Activated naive CD4-positive, alpha-beta T cell treated with anti-CD3 and anti-CD28 coated beads, Interleukin-2, amount 50 U/mL, for 16 hours (primary cell): ENCODE measurements at places on chromosomes 13 and 19.

DNA sequence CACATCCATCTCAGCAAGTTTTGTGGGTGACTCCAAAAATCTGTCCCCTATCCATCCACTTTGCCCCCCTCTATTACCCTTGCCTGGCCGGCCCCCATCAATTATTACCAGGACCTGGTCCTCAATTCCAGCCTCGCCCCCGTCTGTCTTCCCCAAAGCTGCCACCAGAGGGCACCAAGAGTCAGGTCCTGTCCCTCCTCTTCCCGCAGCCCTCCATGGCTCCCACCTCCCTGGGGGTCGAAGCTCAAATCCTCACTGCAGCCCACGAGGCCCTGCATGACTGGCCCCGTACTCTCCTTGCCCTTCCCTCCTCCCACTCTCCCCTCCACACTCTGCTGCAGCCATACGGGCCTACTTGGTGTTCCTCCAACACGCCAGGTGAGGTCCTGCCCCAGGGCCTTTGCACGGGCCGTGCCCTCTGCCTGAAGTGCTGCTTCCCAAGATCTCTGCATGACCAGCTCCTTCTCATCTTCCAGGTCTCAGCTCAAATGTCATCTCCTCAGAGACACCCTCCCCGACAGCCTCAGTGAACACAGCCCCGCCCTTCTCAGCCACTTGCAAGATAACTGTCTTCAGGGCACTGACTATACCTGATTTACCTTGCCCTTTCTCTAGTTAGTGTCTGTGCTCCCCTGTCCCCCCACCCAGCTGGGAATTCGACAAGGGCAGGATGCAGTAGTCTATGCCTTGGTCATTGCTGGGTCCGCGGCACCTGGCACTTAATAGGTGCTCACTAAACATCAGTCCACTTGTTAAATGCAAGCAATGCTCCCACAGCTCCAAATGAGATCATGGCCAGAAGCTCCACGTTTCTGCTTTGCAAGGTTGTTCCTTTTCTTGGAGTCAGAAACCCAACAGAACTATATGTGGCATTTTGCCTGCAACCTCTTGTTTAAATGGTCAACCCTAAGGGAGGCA, 16.8 kb upstream of the SEMA6B start:
- peak; percentile 73 for DNase-seq

GRCh38 chr13:30841154-30841553, 64.9 kb upstream of the MEDAG start:
- no peak for DNase-seq

DNA sequence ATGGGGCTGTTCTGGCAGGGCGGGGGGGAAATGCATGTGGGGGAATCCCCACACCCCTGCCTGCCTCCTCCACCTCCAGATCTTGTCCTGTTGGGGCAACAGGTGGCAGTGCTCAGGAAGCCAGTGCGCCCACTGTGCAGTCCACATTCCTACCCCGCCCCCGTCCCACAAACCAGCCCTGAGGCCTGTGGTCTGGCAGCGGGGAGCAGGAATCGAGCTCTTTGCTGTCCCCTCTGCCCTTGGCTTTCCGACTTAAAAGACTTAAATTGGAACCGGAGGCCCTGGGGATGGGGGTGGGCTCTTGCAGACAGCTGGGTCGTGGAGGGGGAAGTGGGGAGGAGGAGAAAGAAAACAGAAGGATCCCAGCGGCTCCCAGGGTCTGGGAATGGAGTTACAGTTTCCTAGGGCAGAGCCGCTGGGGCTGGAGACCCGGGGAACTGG, 4.3 kb downstream of the NANOS3 start:
- DNase-seq, result no peak

DNA sequence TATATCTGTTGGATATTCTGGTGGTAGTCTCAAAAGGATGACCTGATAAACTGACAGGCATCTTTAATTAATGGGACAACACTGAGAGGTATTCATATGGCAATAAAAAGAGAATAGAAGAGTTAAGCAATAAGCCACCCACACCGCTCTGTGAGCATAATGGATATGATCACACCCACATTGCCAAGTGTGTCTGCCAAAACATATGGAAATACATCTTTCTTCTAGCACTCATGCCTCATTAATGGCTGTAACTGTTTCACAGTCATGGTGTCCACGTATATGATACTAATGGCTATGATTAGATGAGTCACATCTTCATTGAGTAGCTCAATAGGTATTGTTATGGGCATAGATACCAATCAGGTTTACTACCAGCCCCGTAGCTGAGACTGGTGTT, 13.1 kb downstream of the IGFL3 start:
- no peak for DNase-seq

GRCh38 chr13:37403776-37404527, 194.6 kb downstream of the POSTN start:
- DNase-seq, result no peak

DNA sequence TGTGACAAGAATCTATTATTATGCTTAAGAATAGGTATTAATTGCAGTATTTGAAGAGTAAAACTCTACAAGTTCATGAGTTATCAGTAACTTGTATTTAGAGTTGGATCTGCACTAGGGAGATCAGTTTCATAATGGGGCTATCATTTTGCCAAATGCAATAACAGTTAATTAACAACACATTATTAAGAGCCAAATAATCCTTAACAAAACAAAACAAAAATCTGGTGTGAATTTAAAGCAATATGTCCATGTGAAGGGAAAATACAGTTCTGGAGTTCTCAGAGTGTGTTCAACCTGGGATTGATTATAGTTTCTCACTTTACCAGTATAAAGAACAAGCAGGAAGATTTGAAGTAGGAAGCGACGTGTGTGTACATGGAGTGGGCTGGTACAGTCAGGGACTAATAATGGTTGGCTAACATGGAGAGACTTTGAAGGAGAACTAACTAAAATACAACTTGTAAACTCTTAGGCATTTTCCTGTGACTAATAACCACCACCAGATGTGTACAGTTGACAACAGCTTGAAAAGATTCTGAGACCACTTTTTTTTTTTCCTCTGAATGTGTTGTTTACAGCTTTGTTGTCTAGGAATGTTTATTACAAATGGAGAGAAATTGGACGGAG, 58.5 kb downstream of the POSTN start:
- DNase-seq, result no peak

DNA sequence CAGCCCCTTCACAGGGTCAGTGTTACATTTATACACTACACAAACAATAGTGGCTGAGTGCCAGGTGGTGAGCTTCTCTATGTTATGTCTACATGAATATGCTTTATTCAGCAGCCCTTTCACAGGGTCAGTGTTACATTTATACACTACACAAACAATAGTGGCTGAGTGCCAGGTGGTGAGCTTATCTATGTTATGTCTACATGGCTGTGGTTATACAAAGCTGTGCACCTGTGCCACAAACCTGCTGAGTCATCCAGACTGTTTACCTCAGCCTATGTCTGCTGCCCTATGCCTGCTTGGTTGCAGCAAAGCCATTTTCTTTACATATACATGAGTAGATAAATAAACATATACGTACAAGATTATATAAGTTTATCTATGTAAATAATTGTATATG, 76.5 kb downstream of the ZNF726 start:
- DNase-seq, result no peak

DNA sequence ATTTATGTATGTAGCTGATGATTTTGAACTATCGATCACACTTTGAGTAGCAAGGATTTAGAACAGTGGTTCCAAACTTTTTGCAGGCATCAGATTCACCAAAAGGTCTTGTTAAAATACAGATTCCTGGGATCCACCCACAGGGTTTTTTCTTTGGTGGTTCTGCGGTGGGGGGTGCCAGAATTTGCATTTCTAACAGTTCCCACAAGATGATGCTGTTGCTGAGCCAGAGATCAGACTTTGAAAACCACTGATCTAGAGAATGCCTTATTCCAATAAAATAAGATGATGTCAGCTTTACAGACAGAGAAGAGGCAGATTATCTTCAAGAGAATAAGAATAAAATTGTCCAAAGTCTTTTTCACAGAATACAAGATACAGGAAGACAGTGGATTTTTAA, 80.9 kb upstream of the SHISA2 start:
- DNase-seq, result no peak

DNA sequence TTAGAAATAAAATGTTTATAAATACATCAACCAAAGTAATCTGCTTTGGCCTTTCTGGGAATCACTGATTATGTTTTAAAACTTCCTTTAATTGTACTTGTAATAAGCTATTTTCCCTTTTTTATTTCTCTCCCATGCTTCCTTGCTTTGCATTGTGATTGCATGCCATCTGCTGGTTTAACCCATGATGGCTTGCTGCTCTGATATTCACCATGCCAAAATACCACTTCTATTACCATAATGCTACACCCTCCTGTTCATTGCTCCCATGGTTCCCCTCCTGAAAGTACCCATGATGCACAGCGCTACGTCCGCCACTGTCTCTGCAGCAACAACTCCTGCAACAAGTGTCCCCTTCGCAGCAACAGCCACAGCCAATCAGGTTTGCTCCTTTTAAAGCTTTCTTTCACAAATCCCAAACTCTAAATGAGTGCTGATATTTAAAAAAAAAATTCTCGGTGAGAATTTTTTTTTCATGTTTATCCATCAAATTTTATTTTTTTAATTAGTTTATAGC, 67.7 kb upstream of the RAP2A start:
- DNase-seq, result no peak

DNA sequence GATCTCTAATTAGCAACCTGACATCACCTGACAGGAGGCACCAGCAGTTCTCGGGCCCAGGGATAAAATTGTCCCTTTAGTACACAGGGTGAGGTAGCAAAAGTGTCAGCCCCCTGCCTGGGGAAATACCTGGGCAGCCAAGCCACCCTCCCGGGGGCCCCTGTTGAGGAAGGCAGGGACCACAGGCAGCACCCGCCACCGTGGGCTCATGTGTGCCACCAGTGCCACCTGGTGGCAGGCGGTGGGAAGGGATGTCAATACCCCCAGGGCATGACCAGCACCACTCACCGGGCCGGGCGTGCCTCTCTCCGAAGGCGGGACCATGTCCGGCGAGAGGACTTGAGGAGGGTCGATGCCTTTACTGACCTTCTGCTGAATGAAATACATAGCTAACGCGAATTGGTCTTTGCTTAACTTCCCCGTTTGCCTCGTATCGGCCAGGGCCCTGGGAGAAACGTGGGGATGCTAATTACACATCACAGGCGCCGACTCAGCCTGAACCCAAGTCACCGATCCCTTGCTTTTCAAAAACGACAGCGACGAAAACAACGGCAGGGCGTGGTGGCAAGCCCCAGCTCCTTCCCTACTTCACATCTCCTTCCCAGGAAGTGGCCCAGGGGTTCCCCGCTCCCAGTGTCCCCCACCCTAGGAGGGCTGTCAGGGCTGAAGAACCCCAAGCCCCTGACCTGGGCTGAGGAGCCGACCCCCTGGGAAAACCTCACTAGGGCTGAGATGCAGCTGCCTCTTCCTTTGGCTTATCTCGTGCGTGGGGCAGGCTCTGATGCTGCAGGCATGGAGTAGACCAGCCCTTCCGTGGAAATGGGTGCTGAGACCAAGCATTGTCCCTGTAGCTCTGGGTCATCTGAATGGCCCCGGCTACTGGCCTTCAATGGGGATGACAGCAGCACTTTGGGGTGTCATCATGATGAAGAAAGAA, 53.8 kb downstream of the EPS15L1 start:
- DNase-seq, result peak; percentile 72

DNA sequence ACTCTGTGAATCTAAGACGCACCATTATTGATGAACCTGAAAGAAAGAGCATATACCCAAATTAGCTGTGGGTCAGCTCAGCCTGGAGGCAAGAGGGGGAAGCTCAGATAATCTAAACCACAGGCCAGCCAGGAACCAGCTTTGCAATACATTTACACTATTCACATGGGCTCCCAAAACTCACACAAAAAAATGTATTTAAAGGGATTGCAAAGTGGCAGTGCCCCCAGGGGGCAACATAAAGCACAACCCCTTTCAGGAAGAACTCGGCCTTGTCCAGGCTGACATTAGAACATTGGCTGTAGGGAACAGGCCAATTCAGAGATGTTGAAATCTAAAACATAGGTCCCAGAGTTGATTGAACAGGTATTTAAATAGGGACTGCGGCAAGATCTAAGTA, 3.2 kb upstream of the PROZ start:
- DNase-seq, result no peak

DNA sequence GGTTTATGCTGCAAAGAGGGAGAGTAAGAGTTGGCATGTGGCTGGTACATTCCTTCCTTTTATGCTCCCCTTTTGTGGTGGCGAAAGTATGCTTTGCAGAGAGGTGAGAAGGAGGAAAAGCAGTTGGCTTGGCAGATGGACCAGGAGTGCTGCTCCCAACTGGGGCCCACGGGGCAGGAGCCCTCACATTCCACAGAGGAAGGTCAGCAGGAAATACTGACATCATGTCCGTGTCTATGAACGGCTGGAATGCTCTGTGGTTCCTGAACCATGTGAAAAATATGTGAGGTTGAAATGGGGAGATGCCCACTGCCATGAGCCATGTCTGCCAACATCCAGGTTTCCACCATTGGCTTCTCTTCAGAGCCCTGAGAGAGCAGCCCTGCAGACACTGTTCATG, 33.3 kb upstream of the GAS6 start:
- DNase-seq, result no peak

DNA sequence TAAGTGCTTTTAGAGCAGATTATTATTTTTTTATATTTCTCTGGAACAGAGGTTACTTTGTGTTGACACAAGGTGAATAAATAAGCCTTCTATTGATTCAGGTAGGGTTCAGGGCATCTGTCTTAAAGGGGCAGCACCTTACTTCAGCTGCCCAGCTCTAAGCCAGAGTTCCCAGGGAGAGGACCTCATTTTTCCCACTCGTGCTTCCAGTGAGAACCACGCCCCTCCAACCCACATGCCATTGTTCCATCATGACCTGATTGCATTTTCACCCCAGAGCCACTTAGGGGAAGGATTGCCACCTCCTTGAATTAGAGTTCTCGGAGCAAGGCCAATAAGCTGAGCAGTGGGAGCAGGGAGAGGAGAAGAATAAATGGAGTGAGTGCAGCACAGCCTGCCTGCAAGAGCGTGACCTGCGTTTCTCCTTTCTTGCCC, 104.3 kb upstream of the FRY start:
- no peak for DNase-seq

DNA sequence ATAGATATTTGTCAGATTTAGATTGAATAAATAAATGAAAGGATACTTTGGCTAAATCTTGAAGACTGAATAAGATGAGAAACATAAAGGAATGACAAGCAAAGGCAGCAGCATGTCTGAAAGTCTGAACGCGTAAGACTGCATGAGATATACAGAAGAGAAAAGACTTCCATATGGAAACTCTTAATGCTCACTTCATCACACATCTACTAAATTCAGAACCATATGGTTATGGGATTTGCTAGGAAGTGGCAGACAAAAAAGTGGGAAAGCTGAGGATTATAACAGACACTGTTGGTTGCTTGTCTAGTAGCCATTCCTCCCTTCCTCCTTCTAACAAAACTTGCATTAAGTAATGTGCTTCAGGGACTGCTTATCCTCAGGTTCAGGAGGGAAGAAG, 446.7 kb downstream of the KCTD12 start:
- DNase-seq, result no peak
